ENCODE measurements at places on chromosomes 7 and 10.

- DNase-seq = no peak
Measured at GRCh38 chr10:27635699-27636270, 109.8 kb downstream of the MKX start.

DNA sequence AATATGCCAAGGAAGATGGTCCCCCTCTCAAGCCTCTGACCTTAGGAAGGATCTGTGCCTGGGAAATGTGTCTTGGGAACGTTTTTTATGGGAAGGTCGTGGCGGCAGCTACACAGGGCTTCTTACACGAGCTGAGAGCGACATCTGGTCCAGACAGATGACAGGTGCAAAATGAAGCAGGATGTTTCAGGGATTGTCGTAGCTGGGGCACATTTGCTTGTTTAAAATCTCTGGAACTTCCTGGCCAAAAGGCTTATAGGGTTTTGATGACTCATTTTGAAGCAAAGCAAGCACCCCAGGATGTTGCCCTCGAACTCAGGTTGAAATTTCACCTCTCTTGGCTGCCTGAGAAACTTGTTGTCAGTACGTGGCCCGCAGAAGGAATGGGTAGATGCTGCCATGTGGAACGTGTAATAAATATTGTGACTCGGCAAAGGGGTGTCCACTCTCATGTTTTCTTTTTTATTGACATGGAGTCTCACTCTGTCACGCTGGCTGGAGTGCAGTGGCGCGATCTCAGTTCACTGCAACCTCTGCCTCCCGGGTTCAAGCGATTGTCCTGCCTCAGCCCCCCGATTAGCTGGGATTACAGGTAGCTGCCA, 117.5 kb downstream of the CAMK1D start:
- DNase-seq = no peak

GRCh38 chr7:41247143-41247865, 455.6 kb downstream of the INHBA start:
- DNase-seq = no peak

DNA sequence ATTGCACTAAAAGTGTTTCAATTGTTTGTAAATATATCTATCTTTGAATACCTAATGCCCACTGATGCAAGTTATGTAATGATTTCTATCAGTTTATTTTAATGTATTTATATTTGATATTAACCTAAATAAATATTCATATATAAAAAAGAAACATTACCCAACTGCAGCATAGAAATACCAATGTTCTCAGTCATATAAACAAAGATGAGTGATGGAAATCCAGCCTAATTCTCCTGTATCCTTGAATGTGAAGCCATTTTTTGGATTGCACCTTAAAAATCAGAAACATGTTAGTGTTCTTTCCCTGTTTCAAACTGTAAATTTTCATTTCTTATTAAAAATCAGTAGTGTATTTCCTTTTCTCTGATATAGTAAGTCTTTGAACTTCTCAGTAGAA, 305.8 kb upstream of the GNAI1 start:
- DNase-seq = no peak

DNA sequence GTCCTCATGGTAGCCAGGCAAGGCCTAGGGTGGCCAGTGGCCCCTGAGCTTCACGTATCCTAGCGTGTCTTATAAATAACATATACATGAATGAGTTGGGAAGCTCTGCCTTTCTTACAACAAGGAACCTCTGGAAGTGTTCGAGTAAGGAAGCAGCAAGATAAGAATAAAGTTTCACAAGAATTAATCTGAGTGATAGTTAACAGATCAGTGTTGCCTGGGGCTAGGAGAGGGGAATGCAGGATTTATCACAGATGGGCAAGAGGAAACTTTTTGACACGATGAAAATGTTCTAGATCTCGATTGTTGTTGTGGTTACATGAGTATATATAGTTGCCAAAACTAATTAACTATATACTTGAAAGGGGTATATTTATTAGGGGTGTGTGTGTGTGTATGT, 74.2 kb downstream of the TSPAN12 start:
- DNase-seq = no peak

GRCh38 chr7:108479751-108480150, 23.5 kb upstream of the NRCAM start:
- DNase-seq = no peak

DNA sequence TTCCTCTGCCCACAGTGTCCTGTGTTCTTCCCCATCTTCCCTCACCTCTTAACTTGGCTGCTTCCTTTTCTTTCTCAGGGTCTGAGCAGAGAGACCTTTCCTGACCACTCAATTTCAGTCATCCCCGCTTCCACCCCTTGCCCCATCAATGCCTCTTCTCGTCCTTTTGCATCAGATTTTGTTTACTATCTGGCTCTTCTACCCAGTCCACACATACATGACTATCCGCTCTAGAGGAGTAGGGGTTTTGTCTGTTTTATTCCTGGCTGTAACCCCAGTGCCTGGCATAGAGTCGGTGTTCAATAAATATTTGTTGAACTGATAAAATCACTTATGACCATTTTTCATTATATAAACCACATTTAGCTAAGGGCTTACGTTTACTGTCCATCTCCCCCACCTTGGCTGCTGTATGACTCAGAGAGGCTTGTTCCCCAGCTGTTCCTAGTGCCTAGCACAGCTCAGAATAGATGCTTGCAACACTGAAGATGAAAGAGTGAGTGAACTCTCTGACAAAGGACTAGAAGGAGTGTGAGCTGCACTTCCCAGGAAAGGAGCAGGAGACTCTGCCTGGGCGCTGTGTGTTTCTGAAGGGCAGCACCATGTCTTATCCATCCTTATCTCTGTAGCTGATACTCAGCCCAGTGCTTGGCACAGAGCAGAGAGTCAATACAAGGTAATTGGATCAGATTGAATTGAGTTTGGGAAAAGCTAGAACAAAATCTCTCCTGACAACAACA, 21.9 kb downstream of the ARID5B start:
- DNase-seq = no peak

- DNase-seq = no peak
Measured at GRCh38 chr7:41640487-41640886, 62.4 kb downstream of the INHBA start.

DNA sequence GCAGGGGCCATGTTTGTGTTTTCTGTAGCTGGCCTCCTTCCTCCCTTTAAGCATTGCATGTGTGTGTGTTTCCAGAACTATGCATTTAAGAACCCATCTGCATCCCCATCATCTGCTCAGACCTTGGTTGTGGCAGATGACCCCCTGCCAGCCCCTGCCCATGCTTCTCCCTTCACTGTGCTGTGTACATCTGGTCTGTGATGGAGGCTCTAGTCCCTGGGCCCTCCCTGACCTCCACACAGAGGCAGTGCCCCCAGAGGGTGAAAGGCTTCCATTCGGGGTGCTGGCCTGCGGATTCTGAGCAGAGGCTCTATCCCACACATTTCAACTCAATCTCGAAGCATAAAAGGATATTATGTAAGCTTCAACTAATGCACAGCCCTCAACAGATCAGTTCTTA, 89.4 kb downstream of the TACC2 start:
- DNase-seq = no peak

DNA sequence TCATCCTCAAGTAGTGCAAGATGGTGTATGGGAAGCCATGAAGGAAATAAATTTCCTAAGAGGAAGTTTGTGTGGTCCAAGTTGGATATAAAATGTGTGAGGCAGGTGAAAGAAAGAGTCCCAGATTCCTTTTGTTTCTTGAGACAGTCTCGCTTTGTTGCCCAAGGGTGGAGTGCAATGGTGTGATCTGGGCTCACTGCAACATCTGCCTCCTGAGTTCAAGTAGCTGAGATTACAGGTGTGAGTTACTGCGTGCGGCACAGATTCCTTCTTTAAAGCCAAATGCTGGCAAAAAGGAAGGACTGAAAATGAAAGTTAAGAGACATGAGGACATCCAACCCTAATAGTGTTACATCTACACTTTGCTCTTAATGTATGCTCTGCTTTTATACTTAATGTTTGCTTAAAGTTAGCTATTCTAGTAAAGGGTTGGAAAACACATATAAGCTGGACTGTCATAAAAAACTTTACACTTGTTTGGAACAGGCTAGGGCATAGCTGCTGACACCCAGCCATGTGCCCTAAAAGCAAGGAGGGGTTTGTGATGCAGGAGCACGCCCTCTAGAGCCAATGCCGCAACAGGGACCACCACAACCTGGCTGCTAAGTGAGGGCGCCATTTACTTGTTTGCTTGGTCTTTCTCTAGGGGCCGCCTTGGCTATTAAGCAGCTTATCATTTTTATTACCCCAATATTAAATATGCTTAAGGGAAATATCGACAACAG, 34.5 kb downstream of the CLEC2L start:
- DNase-seq = no peak

Data from head of caudate nucleus (tissue), 42 donors.